ENCODE measurements at places on chromosomes 2 and 18.

DNA sequence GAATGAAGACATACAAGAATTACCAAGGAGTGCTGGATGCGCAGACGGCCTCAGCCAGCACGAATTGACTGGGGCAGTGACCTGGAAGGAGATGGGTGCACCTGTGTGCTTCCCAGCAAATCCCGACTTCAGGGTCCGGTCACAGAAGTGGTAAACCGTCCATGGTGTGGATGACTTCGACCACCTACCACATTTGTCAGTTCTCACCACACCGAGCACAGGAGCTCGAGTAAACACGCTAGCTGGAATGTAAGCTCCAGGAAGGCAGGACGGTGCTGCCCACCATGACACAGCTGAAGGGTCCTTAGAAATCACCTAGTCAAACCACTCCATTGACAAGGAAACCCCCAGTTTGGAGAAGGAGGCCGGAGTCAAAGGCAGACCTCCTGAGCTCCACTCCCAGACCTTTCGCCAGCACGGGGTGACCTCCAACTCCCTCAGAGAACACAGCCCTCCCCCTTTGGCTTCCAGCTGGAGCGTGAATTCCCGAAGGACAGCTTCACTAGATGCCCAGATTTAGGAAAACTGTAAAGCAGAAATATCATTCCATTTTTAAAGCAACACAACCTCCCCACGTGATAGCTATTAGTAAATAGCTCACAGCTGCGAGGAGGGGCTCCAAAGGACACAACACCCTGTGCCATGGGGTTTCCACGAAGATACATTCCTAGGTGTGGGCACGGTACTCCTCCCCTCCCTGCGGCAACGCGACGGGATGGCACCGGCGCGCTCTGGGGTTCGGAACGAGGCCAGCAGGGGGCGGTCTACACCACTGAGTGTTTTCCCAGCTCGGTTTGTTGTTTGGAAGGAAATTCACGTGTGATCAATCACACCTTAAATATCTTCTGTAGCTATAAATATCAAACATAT lies 34.1 kb upstream of the GNAL start:
- DNase-seq: peak; percentile 17

DNA sequence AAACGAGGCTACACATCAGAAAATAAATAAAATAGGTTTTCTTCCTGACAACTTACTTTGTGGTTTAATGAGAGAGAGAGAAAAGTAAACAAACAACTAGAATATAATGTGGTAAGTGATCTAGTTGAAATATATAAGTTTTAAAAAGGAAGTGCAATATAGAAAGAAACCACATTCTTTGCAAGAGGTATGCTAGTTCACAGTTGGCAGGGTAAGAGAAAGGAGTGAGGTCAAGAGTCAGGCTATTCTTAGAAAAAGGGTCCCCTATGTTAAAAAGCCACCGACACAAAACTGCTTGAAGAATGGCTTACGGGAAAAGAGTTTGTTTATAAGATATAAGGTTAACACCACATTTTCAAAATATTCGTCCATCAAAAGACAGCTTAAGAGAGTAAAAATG lies 462.1 kb downstream of the ERBB4 start:
- no peak for DNase-seq

DNA sequence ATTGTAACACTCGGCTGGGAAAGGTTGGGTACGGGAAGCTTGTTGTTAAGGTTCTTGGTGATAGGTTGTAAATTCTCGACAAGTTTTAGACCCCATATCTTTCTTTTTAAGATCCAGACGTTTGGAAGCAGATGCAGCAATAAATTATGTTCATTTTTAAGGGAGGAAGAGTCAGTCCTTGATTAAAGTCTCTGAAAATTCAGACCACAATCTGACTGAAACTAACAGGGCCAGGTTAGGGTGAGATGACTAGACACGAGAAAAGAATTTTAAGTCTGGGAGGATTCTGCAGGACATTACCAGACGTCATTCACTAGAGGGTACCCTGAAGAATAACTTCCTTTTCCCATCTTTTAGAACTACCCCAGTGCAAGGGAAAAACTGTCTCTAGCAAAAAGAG lies 16.1 kb downstream of the WIPF1 start:
- DNase-seq: no peak

GRCh38 chr18:23587220-23587642 lies 925 bp upstream of the NPC1 start:
- no peak for DNase-seq

GRCh38 chr18:25592804-25593360 lies 240.9 kb upstream of the ZNF521 start:
- DNase-seq: no peak

- peak; percentile 11 for DNase-seq
Observed at GRCh38 chr18:54690198-54690597, 99.2 kb downstream of the DYNAP start.

GRCh38 chr2:3398857-3399256 lies 19.4 kb downstream of the TRAPPC12 start:
- no peak for DNase-seq

DNA sequence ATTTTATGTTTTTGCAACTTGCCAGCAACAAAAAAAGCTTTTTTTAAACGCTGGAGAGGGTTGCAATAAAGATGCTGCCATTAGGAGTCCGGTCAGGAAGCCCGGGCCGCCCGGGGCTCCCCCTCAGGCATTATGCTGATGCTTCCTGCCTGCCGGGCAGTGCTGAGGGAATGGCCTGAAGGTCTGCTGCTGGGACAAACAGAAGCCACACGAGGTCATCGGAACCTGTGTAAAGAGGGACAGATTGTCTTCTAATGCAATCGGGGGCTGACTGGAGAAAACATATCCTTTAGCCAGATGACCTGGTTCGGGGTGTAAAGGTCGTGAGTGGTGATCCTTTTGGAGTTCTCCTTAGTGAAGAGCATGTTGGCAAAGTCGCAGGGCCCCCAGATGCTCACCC lies 2.3 kb downstream of the IMPA2 start:
- no peak for DNase-seq

DNA sequence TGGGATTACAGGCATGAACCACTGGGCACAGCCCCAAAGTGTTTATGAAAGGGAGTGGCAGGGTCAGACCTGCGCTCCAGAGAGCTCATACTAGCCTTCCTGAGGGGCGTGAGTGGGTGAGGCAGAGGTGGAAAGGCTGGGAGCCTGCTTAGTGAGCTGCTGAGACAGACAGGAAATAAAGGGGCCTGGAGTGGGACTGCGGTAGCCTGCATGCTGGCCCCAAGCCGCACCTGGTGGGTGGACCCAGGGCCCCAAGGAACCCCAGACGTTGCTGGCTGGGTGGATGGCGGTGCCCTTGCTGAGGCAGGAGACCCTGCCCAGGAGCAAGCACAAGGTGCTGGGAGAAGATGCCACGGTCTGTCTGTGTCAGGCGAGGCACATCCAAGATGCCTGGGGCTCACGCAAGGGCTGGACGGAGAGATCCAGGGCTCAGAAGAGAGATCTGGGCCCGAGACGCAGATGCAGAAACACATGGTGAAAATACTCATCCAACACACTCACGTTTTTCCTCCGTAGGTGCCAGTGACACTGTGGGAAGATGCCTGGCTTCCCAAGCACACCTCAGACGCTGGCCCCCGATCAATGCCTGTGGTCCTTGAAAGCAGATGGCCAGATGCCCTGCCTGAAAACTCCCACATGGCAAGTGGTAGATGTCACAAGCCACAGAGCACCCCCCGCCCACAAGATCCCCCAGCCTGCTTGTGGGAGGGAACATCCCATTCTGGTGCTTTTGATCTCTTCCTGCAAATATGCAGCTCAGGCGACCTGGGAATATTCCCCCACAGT lies 151.1 kb downstream of the GLI2 start:
- DNase-seq: no peak

- no peak for DNase-seq
Observed at GRCh38 chr2:20526708-20527107, 79.8 kb downstream of the RHOB start.

- DNase-seq: peak; percentile 44
Observed at GRCh38 chr2:43102366-43103092, 123.9 kb downstream of the ZFP36L2 start.

DNA sequence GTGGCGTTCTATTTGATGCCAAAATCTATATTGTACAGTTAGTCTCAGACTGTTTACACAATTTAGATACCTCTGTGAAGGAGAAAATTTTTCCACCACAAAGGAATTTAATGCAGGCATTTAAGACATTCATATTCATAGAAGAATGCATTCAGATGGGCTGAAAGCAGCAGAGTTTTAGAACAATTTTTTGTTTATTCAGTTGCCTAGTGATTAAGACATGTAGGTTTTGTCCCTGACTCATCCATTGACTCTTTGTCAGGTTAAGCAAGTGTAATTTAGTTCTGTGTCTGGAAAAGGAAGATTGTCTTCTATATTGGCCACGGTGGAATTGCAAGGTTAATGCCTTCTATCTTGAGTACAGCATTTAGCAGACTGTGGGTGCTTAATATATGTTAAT lies 515.0 kb downstream of the PARD3B start:
- peak; percentile 84 for DNase-seq

DNA sequence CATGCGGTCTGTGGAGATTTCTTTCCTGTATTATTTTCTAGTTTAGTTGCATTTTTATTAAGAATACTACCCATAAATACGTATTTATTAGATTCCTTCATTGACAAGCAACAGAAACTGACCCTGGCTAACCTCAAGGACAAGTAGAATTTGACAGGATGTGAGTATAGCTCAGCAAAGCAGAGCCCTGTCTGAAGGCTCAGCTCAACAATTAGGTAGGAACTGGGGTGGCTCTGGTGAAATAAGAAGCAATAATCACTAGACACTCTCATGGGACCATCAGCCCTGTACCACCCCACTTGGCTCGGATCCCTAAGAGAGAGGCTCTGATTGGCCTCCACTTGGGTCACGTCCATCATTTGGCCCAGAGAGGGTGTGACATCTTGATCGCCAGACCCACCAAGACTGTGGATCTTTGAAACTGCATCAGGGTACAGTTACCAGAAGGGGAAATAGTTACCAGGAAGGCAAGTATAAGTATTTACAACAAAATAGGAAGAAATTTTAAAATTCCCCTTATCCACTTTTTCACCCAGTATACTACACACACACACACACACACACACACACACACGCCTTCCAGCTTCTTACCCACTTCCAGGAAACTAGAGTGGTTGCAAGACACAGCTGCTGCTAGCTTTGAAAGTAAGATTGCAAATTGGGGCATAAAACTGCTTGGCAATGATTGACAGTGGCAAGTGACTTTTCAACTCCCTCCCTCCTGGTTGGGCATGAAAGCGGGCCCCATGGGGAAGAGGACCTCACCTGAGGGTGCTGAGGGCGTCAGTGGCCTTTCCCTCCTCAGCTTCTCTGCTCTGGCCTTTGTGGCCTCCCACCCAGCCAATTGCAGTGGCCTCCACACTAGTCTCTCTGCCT lies 41.8 kb downstream of the KCTD18 start:
- DNase-seq: no peak
